ENCODE measurements at places on chromosomes 11 and 22.

GRCh38 chr22:47329727-47330650 lies 567.5 kb downstream of the TBC1D22A start:
- no peak overlapping the region for H3K27ac ChIP-seq
- H3K4me3 ChIP-seq: no peak overlapping the region
- H3K27me3 ChIP-seq: peaks cover 4% of the 10 kb centered on the region
- no peaks in the 10 kb centered on the region for H3K4me1 ChIP-seq
- DNase-seq: no peak

- no peaks in the 10 kb centered on the region for H3K36me3 ChIP-seq
- peaks cover 46% of the 10 kb centered on the region for H3K4me1 ChIP-seq
- H3K27ac ChIP-seq: peak overlapping the region; percentile 95
Measured at GRCh38 chr11:68375766-68376165, 63.4 kb downstream of the LRP5 start.

GRCh38 chr11:88280673-88281316 lies 56.7 kb downstream of the CTSC start:
- no peaks in the 10 kb centered on the region for H3K27me3 ChIP-seq
- no peak overlapping the region for H3K27ac ChIP-seq
- no peaks in the 10 kb centered on the region for H3K36me3 ChIP-seq
- DNase-seq: no peak
- H3K4me1 ChIP-seq: peaks cover 6% of the 10 kb centered on the region

DNA sequence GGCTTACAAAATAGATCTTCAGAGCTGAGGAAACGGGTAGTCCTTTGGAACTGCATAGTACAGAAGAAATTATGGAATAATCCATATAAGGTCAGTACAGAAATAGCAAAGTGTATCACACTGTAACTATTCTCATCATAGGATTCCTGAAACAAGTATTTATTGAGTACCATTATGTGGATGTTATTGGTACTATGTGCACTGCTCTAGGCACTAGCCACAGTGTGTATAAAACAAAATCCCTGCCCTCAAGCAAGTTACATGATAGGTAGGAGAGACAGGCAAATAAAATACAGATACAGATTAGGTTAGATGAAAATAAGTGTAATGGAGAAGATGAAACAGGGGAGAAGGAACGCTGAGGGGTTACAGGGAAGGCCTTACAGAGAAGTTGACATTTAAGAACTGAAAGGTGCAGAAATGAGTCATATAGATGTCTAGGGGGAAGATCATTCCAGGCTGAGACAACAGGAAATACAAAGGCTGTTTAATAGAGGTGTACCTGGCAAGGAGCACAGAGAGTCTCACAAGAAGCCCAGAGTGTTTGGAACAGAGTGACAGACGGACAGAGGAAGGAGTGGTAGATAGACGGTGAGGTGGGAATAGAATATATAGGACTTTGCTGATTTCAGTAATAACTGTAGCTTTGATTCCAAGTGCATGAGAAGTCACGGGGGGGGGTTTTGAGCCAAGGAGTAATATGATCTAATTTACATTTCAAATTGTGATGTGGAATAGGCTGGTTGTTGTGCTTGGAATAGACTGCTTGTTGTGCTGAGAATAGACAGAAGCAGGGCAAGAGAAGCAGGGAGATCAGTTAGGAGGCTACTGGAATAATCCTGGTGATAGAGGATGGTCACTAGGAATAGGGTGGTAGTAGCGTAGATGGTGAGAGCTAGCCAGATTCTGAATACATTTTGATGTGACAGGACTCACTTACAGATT lies 13.7 kb downstream of the RNF141 start:
- no peak for DNase-seq
- H3K4me3 ChIP-seq: no peak overlapping the region
- no peaks in the 10 kb centered on the region for H3K4me1 ChIP-seq
- no peaks in the 10 kb centered on the region for H3K27me3 ChIP-seq

GRCh38 chr22:43998679-43999264 lies 25.3 kb upstream of the PARVB start:
- H3K27me3 ChIP-seq: no peaks in the 10 kb centered on the region
- H3K36me3 ChIP-seq: peaks cover 51% of the 10 kb centered on the region
- H3K27ac ChIP-seq: peak overlapping the region; percentile 46

DNA sequence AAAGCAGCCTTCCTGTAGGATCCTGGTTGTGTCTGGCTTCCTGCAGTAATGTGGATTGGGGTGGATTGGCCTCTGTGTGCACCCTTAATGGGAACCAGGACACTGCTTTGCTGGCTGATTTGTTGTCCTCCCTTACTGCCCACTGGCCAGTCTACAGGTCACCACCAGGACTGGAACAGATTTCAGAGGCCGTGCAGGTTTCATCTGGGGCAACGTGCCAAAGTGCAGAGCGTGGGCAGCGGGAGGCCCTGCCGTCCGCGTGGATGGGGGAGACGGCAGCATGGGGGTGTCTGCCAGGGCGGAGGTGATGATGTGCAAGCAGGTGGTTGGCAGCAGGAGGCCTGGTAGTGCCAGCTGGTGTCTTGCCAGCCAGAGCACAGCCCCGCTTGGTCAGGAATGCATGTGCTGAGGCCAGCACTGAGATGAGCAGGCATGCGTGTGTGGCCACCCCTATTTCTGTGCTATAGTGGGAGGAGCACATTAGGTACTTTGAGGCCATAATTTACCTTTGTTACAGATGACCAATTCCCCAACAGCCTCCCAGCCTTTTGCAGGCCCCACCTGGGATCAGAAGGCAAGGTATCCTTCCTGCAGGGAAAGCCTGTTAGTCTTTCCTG lies 24.3 kb downstream of the BCR start:
- no peak overlapping the region for H3K4me3 ChIP-seq
- no peaks in the 10 kb centered on the region for H3K36me3 ChIP-seq
- H3K27ac ChIP-seq: no peak overlapping the region
- H3K27me3 ChIP-seq: no peaks in the 10 kb centered on the region

DNA sequence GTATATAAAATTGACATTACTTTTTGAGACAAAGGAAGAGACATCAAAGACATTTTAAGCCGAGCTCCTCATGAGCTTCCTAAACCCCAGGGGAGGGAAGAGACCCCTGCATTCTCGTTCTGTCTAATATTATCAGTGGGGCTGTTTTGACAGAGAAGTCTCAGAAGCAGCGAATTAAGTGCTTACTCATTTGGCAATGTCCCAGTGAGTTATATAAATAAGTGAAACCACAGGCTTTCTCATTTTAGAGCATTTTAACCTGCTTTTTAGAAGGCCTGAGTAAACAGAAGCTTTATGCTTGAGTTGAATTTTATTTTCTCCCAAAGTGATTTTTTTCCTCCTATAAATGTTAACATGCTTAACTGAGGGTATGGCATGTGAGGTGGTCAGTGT lies 23.2 kb upstream of the C1QTNF4 start:
- no peak overlapping the region for H3K27ac ChIP-seq
- no peak for DNase-seq
- peaks cover 11% of the 10 kb centered on the region for H3K4me1 ChIP-seq
- H3K4me3 ChIP-seq: no peak overlapping the region

- no peaks in the 10 kb centered on the region for H3K27me3 ChIP-seq
- H3K36me3 ChIP-seq: no peaks in the 10 kb centered on the region
- H3K27ac ChIP-seq: peak overlapping the region; percentile 72
- DNase-seq: peak; percentile 8
- no peak overlapping the region for H3K4me3 ChIP-seq
Measured at GRCh38 chr11:3152471-3153110, 12.5 kb downstream of the OSBPL5 start.

DNA sequence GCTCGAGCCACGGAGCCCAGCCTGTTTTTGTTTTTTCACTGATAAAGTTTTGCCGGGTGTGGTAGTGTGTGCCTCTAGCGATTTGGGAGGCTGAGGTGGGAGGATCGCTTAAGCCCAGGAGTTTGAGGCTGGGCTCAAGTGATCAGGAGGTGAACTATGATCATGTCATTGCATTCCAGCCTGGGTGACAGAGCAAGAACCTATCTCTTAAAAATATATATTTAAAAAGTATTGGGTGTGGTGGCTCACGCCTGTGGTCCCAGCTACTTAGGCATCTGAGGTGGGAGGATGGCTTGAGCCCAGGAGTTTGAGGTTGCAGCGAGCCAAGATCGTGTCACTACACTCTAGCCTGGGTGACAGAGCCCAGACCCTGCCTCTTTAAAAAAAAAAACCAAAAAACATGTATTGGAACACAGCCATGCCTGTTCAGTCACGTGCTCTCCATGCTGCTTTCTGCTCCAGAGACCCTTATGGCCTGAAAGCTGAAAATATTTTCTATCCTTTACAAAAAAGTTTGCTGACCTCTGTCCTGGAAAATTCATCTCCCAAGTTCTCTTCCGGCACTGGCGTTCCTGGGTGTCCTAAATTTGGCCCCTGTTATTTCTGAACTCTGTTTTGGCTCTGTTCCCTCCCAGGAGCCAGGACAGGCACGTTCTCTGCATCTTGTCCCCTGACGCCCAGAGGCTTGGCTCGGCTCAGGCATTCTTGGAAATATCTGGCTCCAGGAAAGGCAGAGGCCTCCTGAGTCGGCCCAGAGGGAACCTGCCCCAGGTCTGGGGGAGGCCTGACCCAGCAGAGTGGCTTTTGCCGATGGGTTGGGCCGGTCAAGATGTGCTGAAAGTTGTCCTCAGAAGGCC lies 61.3 kb upstream of the PPP6R3 start:
- H3K27ac ChIP-seq: peak overlapping the region; percentile 83
- peaks cover 9% of the 10 kb centered on the region for H3K36me3 ChIP-seq
- H3K4me3 ChIP-seq: no peak overlapping the region
- no peaks in the 10 kb centered on the region for H3K27me3 ChIP-seq
- peak; percentile 80 for DNase-seq

GRCh38 chr22:20793748-20794649 lies 20.1 kb downstream of the SERPIND1 start:
- H3K27me3 ChIP-seq: no peaks in the 10 kb centered on the region
- no peak for DNase-seq
- H3K4me1 ChIP-seq: no peaks in the 10 kb centered on the region
- no peak overlapping the region for H3K27ac ChIP-seq

DNA sequence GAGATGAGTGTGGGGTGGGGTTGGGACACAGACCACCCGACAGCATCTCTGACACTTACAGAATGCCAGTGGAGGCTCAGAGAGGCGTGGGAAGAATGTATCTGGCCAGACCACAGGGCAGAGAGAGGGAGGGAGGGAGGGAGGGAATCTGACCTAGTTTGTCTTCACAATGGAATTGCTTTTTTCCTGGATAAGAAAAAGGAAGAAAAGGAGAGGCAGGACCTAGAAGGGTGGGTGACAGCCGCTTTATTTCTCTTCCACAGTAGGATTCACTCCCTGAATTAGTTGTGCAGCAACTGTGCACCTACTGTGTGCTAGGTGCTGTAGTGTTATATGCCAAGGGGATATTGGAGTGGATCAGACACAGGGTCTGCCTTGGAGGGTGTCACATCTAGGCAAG lies 3.7 kb downstream of the KCNK4 start:
- H3K27me3 ChIP-seq: peaks cover 100% of the 10 kb centered on the region
- H3K4me1 ChIP-seq: peaks cover 22% of the 10 kb centered on the region
- DNase-seq: no peak
- no peaks in the 10 kb centered on the region for H3K36me3 ChIP-seq
- H3K27ac ChIP-seq: no peak overlapping the region
